ENCODE measurements at places on chromosomes 3 and 15. TPM values are rescaled to one million over a fixed set of nuclear protein-coding genes. Genes with fewer than 3 reads are reported as not detected.

Gene SCN11A
- 3.7 TPM for total RNA-seq

Gene SCG5
- 2.0 TPM for total RNA-seq

Gene GRK7
- 0.07 TPM for total RNA-seq

Gene KNG1
- 88.9 TPM for total RNA-seq

Gene DTX3L
- 27.7 TPM for total RNA-seq

Gene CLRN1
- total RNA-seq, result not detected

Gene CELF6
- total RNA-seq, result 1.1 TPM

Gene MAN2A2
- 8.3 TPM for total RNA-seq

Gene AADAC
- 88.5 TPM for total RNA-seq

Gene OR5H6
- not detected for total RNA-seq

Measured in hepatocyte (in vitro differentiated cells).